ENCODE measurements at places on chromosomes 6 and 20.
A peak's percentile ranks its signal among the peaks of the same experiment; 100 is the strongest.

DNA sequence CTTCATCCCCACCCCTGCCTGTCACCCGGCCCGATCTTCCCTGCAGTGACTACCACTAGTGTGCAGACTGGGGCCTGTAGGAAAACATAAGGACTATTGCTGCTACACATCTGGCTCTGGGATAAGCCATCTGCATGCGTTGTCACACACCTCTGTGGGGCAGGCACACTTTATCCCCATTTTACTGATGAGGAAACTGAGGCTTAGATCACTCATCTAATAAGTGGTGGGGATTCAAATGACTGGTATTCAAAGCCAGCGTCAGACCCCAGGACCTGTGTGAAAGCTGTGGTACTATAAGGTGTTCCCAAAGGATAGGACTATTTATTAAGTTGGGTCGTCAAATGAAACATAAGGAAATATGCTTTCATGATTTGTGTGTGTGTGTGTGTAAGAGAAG, 148.9 kb upstream of the RNF24 start:
- no peak for DNase-seq

GRCh38 chr6:36682328-36683144, 4.0 kb downstream of the CDKN1A start:
- peak; percentile 97 for DNase-seq

- no peak for DNase-seq
Observed at GRCh38 chr6:25930532-25931410, at the start of gene SLC17A2. SLC17A2 (minus strand) TSS chr6:25930691; CDS start chr6:25925796, 4,895 bp downstream.

DNA sequence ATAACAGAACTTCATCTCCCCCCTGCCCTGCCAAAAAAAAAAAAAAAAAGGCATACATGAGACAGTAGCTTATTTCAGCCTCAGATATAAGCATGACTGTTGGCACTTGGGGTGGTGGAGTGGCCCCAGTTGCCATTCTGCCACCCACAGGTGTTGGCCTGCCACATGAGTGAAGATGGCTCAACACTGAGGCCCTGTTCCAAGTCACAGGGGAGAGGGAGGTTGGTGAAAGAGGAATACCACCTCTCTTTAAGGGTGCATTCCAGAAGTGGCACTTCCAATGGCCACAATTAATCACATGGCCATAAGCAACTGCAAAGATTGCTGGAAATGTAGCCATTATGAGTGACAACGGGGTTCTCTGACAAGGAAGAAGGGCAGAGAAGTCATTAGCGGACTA, 61.9 kb upstream of the JARID2 start:
- no peak for DNase-seq

- no peak for DNase-seq
Observed at GRCh38 chr20:39660226-39660625, 698.1 kb downstream of the DHX35 start.

GRCh38 chr6:37897321-37897720, 77.8 kb downstream of the ZFAND3 start:
- DNase-seq, result no peak

DNA sequence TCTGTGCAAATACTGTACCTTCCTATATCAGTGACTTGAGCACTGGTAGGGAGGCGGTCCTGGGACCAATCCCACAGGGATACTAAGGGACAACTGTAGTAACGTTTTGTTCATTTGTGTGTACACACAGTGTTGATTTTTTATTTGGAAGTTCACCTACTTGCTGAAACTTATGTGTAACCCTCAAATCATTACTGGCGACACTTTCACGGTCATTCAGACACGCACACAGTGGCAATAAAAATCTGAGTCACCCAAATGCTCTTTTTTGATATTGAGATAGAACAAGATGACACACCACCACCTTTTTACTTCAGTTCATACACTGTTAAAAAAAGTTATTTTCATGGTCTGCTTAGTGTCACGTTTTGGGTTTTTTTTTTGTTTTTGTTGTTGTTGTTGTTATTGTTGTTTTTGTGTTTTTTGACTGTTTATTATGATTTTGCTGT, 79.8 kb downstream of the QKI start:
- no peak for DNase-seq

- no peak for DNase-seq
Observed at GRCh38 chr6:139172567-139172966, 37.7 kb downstream of the HECA start.

GRCh38 chr20:59159091-59159490, 4.5 kb upstream of the ZNF831 start:
- no peak for DNase-seq

GRCh38 chr6:143117108-143117507, 56.4 kb downstream of the AIG1 start:
- DNase-seq, result no peak

DNA sequence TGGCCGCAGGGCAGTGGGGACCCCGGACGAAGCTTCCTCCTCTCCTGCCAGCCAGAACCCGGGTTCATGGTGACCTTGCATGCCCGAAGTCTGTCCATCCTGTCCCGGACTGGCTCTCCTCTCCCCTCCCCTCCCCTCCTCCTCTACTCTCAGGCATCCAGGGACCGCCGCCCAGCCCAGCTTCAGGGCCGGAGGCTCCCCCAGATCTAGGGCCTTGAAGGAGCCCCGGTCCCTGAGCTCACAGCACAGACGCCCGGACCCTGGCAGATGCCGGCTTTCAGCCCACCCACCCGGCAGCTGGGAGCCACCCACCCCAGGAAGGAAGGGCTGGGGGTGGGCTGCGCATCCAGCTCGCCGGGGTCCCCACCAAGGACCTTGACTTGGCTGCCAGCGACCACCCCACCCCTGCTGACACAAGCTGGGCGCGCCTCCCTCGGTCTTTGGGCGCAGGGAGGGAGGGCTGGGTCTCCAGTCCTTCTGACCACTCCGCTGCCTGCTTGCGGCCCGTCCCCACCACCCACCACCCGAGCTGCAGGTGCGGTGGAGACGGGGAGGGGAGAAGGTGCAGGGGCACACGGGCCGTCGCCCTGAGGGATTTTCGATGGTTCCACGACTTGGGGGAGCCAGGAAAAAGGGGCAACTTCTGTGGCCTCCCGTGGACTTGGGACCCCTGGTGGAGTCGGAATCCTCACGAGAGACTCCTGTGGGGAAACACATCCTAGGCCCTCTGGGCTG, 5.8 kb upstream of the ABHD16B start:
- DNase-seq, result no peak

DNA sequence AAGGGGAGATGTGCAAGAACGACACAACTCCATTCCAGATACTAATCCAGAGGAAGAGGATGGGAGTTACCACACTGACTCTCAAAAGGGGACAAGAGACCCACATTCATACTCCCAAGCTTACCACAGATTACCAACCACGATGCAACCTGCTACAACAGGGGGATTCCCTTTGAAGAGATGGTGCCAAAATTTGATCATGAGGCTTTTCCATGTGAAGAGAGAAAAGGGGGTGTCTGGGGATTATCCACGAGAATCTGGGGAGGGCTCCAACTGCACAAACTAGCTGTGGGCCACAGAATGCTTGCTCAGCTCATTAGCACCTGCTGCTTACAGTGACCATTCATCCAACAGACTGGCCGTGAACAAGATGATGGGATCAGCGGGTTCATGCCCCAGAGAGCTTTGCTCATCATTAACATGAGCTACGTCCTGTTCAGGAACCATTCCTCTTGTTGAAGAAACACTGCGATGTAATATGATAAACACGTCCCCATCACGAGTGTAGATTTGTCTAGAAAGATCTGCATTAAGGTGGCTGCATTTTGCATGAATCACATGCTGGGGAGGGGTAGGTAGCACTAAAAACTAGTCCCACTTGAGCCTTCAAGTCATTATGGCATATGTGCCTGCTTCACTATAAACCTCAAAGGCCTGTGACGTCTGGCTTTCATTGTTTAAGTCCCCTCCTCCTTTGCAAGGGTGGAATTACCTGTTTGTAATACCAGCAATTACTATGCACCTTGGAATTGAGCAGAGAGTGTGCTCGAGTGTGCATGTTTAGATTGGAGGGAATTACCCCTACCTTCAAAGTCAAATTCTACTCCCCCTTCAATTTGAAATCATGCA, 4.0 kb downstream of the PLAGL2 start:
- peak; percentile 52 for DNase-seq

GRCh38 chr6:110255211-110255750, 75.1 kb downstream of the CDC40 start:
- DNase-seq, result no peak

DNA sequence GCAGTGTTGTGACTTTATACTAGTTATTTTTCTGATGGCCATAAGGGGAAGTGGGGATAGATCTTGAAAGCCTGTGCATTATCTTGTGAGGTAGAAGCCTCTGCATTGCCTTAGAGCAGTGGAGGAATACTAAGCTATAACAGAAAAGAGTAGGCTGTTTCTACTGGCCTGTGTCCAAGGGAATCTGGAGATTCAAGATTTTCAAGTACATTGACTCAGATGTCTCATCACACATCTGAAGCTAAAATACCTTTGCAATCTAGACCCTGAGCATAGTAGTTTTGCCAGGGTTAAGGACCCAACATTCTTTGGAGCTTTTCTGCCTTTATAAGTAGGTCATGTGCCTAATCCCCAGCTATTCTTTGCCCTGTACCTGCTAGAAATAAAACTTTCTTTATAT, 272.3 kb downstream of the TENT5A start:
- no peak for DNase-seq

DNA sequence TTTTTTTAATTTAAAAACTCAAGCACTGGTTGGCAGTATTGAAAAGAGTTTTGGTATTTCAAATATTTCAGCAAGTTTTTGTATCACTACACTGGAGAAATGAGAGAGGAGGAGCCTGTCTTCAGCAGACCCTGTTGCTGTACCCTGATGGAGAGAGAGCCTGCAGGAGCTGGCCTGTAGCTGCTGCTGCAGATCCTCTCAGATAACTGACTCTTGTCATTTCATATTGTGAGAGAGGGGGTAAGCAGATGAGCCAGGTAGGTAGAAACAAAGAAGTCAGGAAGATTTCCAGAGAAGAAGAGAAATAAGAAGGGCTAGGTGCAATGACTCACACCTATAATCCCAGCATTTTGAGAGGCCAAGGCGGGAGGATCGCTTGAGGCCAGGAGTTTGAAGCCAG, 64.1 kb upstream of the TBC1D7 start:
- no peak for DNase-seq

- no peak for DNase-seq
Observed at GRCh38 chr6:3383525-3383924, 73.3 kb downstream of the SLC22A23 start.

DNA sequence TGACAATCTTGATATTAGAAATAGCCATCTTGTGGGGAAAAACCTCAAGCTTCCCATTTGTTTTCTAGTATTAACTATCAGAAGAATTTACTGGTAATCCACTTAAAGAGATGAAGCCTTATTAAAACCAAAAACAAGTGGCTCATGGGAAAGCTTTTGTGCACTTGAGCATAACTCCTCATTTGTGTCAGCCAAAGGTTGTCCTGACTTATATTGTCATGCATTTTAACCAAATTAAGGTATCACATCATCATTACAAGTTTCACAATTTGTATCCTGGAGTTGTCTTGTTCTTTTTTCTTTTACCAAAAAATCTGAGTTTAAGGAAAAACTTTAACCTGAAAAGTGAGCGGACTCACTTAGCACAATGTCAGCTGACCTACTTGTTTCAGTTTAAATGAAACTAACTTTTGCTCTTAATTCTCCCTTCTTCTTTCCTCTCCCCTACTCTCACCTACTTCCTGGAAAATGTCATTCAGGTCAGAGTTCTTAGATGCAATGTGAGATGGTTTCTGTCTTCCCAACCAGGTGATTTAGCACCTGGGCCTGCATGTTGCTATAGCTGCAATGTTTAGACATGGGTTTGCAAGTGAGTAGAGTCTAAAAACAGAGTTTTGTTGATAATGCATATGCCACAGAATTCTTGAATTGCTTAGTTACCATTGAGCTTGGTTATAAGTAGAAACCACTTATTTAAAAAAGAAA, 82.8 kb downstream of the TNFAIP3 start:
- no peak for DNase-seq

DNA sequence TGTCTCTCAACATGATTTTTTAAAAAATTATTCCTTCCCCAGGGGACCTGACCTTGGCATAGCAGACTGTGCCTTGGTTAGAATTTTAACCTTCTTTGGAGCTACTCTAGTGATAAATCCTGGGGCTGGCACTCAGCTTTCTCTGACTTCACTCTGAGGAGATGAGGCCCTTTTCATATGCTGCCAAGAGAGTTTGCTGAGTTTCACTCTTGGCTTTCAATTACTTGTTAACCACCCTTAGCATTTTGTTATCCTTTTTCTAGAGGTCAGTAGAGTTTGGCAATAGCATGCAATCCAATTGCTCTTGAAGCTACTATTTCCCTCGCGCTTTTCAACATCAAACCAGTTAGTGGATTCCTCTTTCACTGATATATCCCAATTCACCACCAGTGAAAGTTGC, 920.3 kb downstream of the EYS start:
- DNase-seq, result no peak

DNA sequence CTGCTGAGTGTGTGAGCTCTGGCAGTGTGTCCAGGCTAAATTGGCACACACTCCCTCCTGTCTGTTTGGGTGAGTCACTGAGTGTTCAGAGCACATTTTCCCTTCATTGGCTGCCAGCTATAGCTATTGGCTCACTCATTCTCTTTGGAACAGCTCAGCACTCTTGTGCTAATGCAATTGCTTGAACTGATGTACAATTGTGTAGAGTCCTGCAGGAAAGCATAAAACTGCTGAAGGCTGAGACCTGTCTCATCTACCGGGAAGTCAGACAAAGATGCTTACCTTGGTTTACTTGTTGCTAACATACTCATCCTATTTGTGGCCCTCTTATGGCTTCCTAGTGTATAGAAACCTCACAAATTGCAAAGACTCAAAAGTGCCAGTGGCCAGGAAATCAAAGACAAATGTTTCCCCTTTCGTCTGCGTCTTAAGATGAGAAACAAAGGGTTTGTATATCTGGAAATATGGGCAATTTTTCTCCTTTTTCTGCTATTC, 351.0 kb downstream of the BCKDHB start:
- no peak for DNase-seq

- no peak for DNase-seq
Observed at GRCh38 chr6:130020073-130020906, 1.9 kb downstream of the L3MBTL3 start.

DNA sequence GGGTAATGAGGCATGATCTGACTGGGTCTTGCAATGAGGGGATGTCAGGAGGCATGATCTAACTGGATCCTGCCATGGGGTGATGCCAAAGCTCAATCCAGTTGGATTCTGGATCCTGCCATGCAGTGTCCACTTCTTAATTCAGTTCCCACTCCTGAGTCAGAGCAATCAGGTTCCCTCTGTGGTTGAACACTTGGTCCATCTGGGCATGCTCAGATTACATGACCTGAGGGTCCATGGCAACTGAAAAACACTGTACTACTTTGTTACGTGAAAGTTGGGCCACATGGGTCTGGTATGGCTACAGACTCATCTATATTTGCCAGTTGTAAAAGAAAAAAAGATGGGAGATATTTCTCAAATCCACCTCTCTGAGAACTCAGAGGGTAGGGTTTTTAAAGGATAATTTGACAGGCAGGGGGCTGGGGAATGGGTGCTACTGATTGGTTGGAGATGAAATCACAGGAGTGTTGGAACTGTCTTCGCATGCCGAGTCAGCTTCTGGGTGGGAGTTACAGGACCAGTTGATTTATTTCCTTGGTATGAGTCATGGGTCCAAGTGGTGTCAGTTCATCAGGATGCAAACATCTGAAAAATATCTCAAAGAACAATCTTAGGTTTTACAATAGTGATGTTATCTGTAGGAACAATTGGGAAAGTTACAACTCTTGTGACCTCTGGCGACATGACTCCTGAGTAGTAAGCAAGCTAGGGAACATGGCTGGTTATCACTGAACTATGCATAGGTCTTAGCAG, 21.6 kb downstream of the C6orf163 start:
- DNase-seq, result no peak
